HCT116 (cell line): ENCODE measurements at places on chromosomes 2 and 18.
A peak's percentile ranks its signal among the peaks of the same experiment; 100 is the strongest.

GRCh38 chr2:165746501-165746900 is 47.5 kb downstream of the GALNT3 start:
- H3K27me3 ChIP-seq = no peaks in the 10 kb centered on the region
- H3K36me3 ChIP-seq = no peaks in the 10 kb centered on the region
- no peak overlapping the region for H3K4me3 ChIP-seq
- DNase-seq = no peak
- no peak overlapping the region for H3K27ac ChIP-seq

GRCh38 chr2:20451341-20451740 is 4.5 kb downstream of the RHOB start:
- no peaks in the 10 kb centered on the region for H3K27me3 ChIP-seq
- DNase-seq = no peak
- H3K27ac ChIP-seq = no peak overlapping the region

GRCh38 chr2:109254174-109254904 is 125.3 kb downstream of the SH3RF3 start:
- DNase-seq = no peak
- no peaks in the 10 kb centered on the region for H3K4me1 ChIP-seq

DNA sequence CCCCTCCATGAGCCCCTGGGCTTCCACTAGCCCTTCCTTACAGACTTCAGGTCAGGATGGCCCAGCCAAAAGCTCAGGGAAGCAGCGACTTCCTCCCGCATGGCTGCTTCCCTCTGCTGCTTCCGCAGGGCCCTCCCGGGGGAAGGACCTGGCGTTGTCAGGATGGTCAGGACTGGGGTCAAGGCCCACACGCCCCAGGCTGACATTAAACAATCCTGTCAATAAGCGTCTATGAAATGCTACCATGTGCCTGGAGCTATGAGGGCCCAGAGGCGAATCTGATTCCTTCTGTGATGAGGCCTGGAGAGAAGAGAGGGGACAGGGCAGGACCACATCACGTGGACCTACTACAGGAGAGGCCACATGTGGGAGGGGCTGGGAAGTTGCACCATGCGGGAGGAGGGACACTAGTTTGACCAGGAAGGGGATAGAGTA is 17.3 kb downstream of the CYS1 start:
- H3K36me3 ChIP-seq = no peaks in the 10 kb centered on the region
- no peak for DNase-seq
- H3K27ac ChIP-seq = no peak overlapping the region

GRCh38 chr2:183967756-183968155 is 630.6 kb upstream of the ZNF804A start:
- H3K4me3 ChIP-seq = no peak overlapping the region
- H3K4me1 ChIP-seq = no peaks in the 10 kb centered on the region
- H3K27me3 ChIP-seq = no peaks in the 10 kb centered on the region
- DNase-seq = no peak
- no peaks in the 10 kb centered on the region for H3K36me3 ChIP-seq

DNA sequence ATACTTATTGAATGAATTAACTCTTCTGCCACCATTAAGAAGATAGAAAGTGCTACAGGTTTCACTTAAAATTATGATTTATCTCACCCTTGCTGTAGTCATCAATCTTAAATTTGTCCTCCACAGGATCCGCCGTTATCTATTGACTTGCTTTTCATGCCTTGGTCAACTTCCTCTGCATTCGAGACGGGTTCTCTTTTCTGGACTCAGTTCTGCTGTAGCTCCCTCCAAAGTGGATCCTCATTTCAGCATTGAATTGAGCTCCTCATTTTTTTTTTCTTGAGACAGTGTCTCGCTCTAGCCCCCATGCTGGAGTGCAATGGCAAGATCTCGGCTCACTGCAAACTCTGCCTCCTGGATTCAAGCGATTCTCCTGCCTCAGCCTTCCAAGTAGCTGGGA is 27.6 kb downstream of the INPP5D start:
- H3K27ac ChIP-seq = no peak overlapping the region
- no peak overlapping the region for H3K4me3 ChIP-seq
- no peak for DNase-seq
- no peaks in the 10 kb centered on the region for H3K36me3 ChIP-seq
- H3K4me1 ChIP-seq = no peaks in the 10 kb centered on the region

DNA sequence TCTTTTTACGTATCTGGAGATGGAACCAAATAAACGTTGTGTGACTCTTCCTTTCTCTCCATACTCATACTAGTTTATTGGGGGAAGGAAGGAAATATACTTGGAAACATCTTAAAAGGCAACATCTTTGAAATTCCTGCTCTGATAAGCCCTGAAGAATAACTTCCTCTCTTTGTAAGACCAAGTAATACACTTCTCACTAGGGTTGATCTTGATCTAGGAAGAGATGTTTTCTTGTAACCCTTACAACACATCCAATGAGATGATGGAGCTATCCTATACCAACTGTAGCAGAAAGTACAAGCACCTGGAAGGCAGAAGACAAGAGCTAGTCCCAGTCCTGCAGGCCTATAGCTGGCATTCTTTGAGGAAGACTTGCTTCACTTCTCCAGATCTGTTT is 2.0 kb downstream of the ANKRD44 start:
- no peak overlapping the region for H3K27ac ChIP-seq
- no peaks in the 10 kb centered on the region for H3K27me3 ChIP-seq
- H3K4me3 ChIP-seq = no peak overlapping the region
- no peaks in the 10 kb centered on the region for H3K36me3 ChIP-seq

- no peak overlapping the region for H3K4me3 ChIP-seq
- H3K27ac ChIP-seq = no peak overlapping the region
- no peak for DNase-seq
Observed at GRCh38 chr2:73128841-73129535, 16.2 kb upstream of the RAB11FIP5 start.

DNA sequence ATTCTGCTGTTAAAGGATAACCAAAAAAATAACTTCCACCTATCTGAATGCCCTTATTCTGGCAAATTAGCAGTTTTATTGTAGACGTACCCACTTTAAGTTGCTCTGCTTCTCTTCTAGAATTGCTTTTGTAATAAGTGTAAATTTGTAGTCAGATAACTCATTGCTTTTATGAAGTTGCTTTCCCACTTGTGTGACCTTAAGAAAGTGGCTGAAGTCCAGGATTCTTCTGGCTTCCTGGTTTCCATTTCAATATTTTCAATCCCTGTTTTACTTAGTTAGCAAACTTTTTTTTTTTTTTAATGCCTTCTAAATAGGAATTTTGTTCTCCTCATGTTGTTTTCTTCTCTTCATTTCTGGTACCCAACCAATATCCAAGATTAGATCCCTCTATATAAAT is 59.8 kb downstream of the GLS start:
- DNase-seq = no peak
- H3K27me3 ChIP-seq = no peaks in the 10 kb centered on the region
- no peaks in the 10 kb centered on the region for H3K4me1 ChIP-seq
- H3K27ac ChIP-seq = no peak overlapping the region
- no peak overlapping the region for H3K4me3 ChIP-seq
- no peaks in the 10 kb centered on the region for H3K36me3 ChIP-seq

GRCh38 chr2:157259386-157259785 is 1.9 kb downstream of the GALNT5 start:
- DNase-seq = no peak
- H3K27me3 ChIP-seq = no peaks in the 10 kb centered on the region
- no peak overlapping the region for H3K27ac ChIP-seq
- peak overlapping the region; percentile 69; the same call in 1 of the 2 replicates for H3K4me3 ChIP-seq
- H3K4me1 ChIP-seq = peaks cover 30% of the 10 kb centered on the region

GRCh38 chr2:42906111-42906556 is 113.8 kb upstream of the HAAO start:
- no peak for DNase-seq
- H3K27me3 ChIP-seq = no peaks in the 10 kb centered on the region
- H3K36me3 ChIP-seq = no peaks in the 10 kb centered on the region
- no peak overlapping the region for H3K27ac ChIP-seq
- peaks cover 5% of the 10 kb centered on the region; the same call in 1 of the 2 replicates for H3K4me1 ChIP-seq

- no peaks in the 10 kb centered on the region for H3K27me3 ChIP-seq
- H3K27ac ChIP-seq = peak overlapping the region; percentile 63; the same call in 1 of the 2 replicates
- H3K4me1 ChIP-seq = peaks cover 18% of the 10 kb centered on the region
- peaks cover 15% of the 10 kb centered on the region for H3K36me3 ChIP-seq
Observed at GRCh38 chr2:216108310-216108966, 710 bp upstream of the XRCC5 start.

GRCh38 chr18:11570769-11571412 is 38.5 kb upstream of the SLC35G4 start:
- no peak overlapping the region for H3K27ac ChIP-seq
- H3K36me3 ChIP-seq = no peaks in the 10 kb centered on the region
- DNase-seq = no peak

DNA sequence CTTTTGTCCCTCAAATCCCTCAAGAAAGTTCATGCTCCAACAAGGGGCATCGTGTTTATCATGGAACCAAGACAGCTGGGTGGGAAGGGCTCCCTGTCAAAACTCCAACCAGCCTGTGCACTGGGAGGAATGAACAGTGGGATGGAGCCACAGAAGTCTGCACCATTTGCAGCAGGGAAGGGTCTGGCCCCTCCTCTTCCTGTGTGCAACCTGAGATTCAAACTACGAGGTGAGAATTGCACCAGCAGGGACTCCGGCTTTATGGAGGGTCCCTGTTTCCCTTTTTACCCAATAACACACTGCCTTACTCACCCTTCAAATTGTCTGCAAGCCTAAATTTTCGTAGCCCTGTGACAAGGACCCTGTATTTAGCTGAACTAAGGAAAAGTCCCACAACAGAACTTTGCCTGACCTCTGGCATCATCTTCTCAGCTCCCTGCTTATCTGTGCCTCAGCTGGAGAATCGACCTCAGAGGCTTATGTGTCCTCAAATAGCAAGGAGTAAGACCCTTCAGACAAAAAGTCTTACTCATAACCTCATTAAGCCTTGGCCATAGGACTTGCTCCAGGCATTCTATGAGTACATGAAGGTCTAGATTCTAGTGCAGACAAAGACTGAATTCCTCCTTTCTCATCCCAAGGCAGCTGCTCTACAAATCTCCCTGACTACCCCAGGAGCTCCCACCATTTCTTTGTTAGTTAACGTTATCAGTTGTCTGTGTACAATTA is 178.3 kb upstream of the SERPINE2 start:
- no peak overlapping the region for H3K4me3 ChIP-seq
- H3K27me3 ChIP-seq = no peaks in the 10 kb centered on the region
- H3K4me1 ChIP-seq = peaks cover 21% of the 10 kb centered on the region
- no peak overlapping the region for H3K27ac ChIP-seq
- no peaks in the 10 kb centered on the region for H3K36me3 ChIP-seq
- DNase-seq = no peak

GRCh38 chr18:37476182-37476581 is 89.4 kb downstream of the CELF4 start:
- peaks cover 2% of the 10 kb centered on the region for H3K4me1 ChIP-seq
- no peak overlapping the region for H3K27ac ChIP-seq

DNA sequence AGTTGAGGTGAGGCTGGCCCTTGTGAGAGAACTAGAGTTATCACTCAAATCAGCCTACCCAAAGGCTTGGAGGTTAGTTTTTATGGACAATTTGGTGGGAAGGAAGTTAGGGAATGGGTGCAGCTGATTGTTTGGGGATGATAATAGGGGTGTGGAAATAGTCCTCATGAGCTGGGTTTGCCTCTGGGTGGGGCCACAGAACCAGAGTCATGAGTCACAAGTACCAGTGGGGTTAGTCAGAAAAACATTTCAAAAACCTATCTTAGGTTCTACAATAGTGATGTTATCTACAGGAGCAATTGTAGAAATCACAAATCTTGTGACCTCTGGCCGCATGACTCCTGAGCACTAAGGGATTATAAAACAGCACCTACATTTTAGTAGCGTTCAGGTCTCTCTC is 630.1 kb upstream of the PIK3C3 start:
- H3K4me1 ChIP-seq = no peaks in the 10 kb centered on the region
- no peak overlapping the region for H3K27ac ChIP-seq
- no peak overlapping the region for H3K4me3 ChIP-seq
- DNase-seq = no peak
- no peaks in the 10 kb centered on the region for H3K27me3 ChIP-seq

GRCh38 chr18:25306671-25307070 is 45.3 kb downstream of the ZNF521 start:
- H3K4me3 ChIP-seq = no peak overlapping the region
- H3K4me1 ChIP-seq = no peaks in the 10 kb centered on the region
- no peak overlapping the region for H3K27ac ChIP-seq
- DNase-seq = no peak
- H3K27me3 ChIP-seq = no peaks in the 10 kb centered on the region

DNA sequence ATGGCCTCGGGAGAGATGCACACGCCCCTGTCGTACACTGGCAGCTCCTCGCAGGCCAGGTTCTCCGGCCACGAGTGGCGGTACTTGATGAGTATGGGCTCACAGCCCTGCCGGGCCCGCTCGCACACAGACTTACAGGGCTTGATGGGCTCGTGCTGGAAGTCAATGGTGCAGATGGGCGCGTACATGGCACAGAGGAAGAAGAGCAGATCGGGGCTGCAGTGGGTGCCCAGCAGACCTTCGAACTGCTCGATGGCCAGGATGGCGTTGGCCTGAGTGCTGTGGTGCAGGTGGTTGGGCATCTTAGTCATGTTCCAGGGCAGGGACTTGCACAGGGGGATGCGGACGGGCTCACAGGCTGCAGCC is 359 bp downstream of the FRZB start:
- no peak for DNase-seq
- H3K4me1 ChIP-seq = no peaks in the 10 kb centered on the region
- no peak overlapping the region for H3K27ac ChIP-seq
- no peaks in the 10 kb centered on the region for H3K27me3 ChIP-seq

DNA sequence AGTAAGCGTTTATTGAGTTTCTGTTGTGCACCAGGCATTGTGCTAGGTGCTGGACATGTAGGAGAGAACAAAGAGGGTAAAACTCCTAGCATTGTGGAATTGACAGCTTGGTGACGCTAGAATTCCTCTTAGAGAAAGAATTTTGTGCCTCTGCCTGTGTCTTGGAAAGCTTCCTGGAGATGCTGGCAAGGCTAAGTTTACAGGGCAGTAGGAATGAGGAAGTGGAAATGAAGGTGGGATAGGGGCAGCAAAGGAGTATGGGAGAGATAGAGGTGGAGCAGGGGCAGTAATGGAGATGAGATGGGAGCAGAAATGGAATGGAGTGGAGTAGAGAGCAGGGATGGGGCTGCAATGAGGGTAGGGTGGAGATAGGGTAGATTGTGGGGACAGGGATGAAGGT is 29.8 kb downstream of the GPR39 start:
- no peaks in the 10 kb centered on the region for H3K4me1 ChIP-seq
- no peaks in the 10 kb centered on the region for H3K27me3 ChIP-seq
- no peak for DNase-seq
- no peak overlapping the region for H3K4me3 ChIP-seq
- H3K36me3 ChIP-seq = no peaks in the 10 kb centered on the region
- H3K27ac ChIP-seq = no peak overlapping the region

GRCh38 chr2:196413821-196414274 is 225.7 kb upstream of the CCDC150 start:
- DNase-seq = no peak
- H3K4me1 ChIP-seq = no peaks in the 10 kb centered on the region
- no peaks in the 10 kb centered on the region for H3K27me3 ChIP-seq
- H3K27ac ChIP-seq = no peak overlapping the region

- no peaks in the 10 kb centered on the region for H3K4me1 ChIP-seq
- H3K27ac ChIP-seq = no peak overlapping the region
- no peak overlapping the region for H3K4me3 ChIP-seq
- no peaks in the 10 kb centered on the region for H3K36me3 ChIP-seq
- no peak for DNase-seq
- no peaks in the 10 kb centered on the region for H3K27me3 ChIP-seq
Observed at GRCh38 chr18:35818353-35818667, 154.2 kb upstream of the RMP24 start.
